ENCODE measurements at places on chromosomes 5 and 9. TPM values are rescaled to one million over a fixed set of nuclear protein-coding genes. Genes with fewer than 3 reads are reported as not detected.

GRCh38 chr5:133358271-133358670, 254.1 kb downstream of the FSTL4 start:
- DNase-seq = no peak

- no peak for DNase-seq
Measured at GRCh38 chr9:13141629-13142028, 137.9 kb downstream of the MPDZ start.

GRCh38 chr5:114686356-114686755, 324.5 kb downstream of the KCNN2 start:
- no peak for DNase-seq

GRCh38 chr5:25255128-25255527, 610.4 kb upstream of the CDH10 start:
- no peak for DNase-seq

DNA sequence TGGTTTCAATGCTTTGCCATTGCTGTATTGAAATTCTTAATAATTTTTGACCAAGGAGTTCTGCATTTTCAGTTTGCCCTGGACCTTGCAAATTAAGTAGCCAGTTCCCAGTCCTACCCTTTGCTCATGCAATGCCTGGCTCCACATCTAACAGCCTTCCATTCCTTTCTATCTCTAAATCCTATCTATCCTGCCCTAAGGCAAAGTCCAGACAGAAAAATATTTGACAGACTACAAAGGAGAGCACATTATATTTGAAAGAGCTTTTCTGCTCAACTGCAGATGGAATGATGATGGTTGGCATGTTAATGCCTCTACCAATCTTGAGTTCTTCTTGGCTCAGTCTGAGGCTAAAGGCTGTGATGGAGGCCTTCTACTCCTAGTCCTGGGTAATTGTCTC, 15.5 kb downstream of the SLC22A4 start:
- DNase-seq = no peak

- DNase-seq = no peak
Measured at GRCh38 chr5:58241389-58241788, 218.5 kb downstream of the PLK2 start.

- no peak for DNase-seq
Measured at GRCh38 chr5:178515776-178516503, 74.3 kb downstream of the COL23A1 start.

DNA sequence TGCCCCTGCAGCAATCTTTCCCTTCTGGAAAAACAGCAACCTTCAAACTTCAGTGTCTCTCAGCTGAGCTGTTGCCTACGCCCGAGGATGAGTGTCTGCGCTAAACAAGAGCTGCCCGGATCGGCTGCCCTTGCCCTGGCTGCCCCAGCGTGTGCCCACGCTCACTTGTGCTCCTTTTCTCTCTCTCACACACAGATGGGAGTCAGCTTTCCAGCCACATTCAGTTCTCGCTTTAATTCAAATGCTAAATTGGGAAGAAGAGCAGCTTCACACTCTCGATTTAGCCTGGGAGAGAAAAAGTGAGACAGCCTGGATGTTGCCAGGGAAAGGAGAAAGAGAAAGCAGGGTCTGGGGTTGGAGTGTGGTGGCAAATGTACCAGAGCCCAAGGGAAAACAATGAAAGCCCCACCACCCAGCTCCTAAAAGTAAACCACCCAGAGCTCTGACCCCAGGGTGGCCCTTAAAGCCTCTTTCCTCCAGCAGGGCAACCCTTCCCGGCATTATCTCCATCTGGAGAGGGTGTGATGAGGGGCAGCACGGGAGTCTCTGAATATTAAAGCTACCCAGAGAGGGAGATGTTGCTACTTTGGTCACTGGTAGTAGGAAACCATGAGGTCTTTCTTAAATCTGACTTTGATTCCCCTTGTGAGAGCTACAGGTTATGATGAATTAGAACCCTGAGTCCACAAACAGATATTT, 9.9 kb upstream of the EGR1 start:
- no peak for DNase-seq

DNA sequence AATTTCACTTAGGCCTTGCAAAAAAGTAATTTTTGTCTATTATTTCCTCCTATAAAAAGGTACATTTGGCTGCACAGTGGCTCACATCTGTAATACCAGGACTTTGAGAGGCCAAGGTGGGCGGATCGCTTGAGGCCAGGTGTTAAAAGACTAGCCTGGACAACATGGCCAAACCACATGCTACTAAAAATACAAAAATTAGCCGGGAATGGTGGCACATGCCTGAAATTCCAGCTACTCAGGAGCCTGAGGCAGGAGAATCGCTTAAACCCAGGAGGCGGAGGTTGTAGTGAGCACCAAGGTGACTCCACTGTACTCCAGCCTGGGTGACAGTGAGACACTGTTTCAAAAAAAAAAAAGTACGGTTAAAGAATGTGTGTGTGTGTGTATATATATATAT, 15.7 kb downstream of the NUP155 start:
- no peak for DNase-seq

GRCh38 chr5:180137401-180138213, 66.0 kb upstream of the RNF130 start:
- no peak for DNase-seq

DNA sequence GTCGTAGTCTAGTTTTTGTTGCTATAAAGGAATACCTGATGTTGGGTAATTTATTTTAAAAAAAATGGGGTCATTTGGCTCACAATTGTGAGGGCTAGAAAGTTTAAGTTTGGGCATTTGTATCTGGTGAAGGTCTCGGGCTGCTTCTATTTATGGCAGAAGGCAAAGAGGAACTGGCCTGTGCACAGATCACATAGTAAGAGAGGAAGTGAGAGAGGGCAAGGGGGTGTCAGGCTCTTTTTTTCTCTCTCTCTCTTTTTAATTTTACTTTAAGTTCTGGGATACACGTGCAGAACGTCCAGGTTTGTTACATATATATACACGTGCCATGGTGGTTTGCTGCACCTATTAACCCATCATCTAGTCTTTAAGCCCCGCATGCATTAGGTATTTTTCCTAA, 453.3 kb downstream of the DIRAS2 start:
- DNase-seq = no peak

- no peak for DNase-seq
Measured at GRCh38 chr5:149740866-149741459, 10.9 kb downstream of the PPARGC1B start.

- DNase-seq = no peak
Measured at GRCh38 chr5:1037671-1038416, 29.2 kb downstream of the NKD2 start.

GRCh38 chr9:132200706-132201105, 38.8 kb downstream of the NTNG2 start:
- DNase-seq = no peak

DNA sequence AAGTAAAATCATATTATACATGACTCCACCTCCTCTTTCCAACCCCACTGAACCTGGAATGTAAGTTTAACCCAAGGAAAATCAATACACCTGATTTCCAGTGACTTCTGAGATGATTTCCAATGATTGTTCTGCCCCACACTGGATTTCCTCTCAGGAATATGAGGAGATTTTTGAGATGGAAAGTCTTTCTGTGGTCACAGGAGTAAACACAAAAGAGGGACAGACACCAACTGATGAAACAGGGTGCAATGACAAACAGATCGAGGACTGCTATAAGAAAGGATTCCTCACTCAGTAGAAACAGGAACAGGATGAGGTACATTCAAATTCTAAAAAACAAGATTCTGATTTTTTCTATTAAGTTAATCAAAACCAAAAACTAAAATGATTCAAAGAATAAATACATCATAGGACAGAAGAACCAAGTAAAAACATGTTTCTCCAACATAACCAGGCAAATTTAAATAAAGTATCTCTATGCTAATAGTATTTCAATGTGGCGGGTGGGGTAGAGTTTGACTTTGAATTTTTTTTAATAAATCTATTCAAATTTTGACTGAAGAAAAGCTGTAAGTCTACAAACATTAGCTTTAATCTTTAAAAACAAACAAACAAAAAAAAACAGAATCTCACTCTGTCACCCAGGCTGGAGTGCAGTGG, 42.1 kb downstream of the DTWD2 start:
- no peak for DNase-seq

- no peak for DNase-seq
Measured at GRCh38 chr5:83917261-83917908, 196.7 kb upstream of the HAPLN1 start.

- DNase-seq = no peak
Measured at GRCh38 chr9:38033941-38034340, 35.1 kb downstream of the SHB start.

DNA sequence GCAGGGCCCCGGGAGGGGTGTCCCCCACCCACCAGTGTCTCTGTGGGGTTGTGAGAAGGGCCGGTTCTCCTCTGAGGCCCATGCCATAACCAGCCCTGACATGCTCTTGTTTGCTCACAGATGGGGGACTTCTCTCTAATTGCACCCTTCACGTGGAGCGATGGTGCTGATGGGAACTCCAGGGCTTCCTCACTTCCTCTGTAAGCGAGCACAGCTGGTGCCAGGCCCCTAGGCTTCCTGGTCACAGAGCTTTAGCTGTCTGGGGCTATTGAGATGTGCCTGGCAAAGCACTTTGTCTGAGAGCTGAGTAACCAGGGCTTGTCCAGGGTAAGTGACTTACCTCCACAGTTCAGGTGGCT, 36.4 kb downstream of the PHF2 start:
- no peak for DNase-seq

DNA sequence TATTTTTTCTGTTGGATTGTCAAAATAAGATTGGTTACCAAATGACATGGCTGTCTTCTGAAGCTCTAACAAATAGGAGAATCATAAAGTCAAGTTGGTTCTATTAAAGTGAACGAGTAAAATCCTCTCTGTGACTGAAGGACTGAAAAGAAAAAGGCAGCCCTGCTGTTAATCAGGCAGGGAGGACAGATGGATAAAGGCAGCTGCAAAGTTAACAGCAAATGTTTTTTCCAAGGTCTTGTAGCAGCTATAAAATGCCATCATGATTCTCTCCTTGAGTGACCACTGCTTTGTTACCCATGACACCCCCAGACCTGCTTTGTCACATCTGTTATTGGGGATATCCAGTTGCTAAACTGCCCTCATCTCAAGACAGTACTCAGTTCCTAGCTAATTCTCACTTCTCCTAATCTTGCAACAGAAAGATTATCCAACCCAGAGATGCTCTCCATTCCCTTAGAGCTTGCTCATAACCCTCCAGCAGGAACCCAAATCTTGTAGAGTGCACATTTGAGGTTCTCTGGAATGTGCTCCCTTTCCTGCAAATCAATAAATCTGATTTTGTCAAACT, 89.7 kb upstream of the PARP8 start:
- no peak for DNase-seq

- DNase-seq = no peak
Measured at GRCh38 chr5:17180864-17181723, 36.3 kb upstream of the BASP1 start.

DNA sequence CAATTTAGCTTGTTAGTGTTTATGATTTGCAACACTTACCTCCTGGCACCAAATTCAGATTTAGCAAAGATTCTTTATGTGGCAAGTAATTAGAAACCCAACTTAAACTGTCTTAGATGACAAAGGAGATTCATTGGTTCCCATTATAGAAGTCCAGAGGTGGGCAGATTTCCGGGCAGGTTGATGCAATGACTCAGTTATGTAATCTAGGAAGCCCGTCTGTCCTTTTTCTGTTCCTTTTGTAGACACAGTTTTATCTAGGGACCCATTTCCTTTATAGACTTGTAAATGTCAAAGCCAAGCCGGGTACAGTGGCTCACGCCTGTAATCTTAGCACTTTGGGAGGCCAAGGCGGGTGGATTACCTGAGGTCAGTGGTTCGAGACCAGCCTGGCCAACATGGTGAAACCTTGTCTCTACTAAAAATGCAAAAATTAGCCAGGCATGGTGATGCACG, 20.3 kb upstream of the ANKRD33B start:
- no peak for DNase-seq

GRCh38 chr9:70315389-70315788, 56.6 kb downstream of the SMC5 start:
- DNase-seq = no peak

DNA sequence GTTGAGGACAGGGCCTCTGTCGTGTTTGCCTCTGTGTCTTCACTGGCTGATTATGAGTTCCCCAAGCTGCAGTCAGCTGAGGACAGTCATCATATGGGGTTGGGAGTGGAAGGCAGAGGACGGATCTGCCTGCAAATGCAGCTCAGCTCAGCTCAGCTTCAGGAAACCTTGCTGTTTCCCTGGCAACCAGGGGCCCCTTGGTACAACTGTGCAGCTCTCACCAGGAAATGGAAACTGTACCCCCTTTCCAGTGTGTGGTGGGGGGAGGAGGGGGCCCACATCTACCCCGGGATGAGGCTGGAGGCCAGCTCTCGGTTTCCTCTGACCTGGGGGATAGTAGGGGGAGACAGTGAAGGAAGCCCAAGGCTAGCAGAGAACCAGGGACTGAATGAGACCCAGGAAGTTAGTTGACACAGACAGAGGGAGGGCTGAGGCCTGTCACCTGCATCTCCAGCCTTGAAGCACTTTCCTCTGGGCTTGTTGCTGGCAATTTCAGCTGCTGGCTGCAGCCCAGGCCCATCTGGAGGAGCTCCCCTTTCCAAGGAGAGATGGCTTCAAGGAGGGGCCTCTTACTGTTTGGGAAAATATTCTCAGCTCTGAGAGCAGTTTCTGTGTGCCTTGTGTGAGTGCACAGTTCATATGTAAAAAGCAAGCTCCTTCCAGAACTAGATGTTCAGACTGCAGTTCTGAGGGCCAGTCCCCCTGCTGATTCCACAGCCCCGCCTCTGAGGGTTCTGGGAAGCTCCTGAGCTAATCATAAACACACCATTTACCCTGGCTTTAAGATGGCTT, 6.9 kb downstream of the ANXA6 start:
- DNase-seq = no peak

- DNase-seq = no peak
Measured at GRCh38 chr5:111299831-111300432, 75.7 kb downstream of the CAMK4 start.

- no peak for DNase-seq
Measured at GRCh38 chr9:38196714-38197113, 127.7 kb upstream of the SHB start.

DNA sequence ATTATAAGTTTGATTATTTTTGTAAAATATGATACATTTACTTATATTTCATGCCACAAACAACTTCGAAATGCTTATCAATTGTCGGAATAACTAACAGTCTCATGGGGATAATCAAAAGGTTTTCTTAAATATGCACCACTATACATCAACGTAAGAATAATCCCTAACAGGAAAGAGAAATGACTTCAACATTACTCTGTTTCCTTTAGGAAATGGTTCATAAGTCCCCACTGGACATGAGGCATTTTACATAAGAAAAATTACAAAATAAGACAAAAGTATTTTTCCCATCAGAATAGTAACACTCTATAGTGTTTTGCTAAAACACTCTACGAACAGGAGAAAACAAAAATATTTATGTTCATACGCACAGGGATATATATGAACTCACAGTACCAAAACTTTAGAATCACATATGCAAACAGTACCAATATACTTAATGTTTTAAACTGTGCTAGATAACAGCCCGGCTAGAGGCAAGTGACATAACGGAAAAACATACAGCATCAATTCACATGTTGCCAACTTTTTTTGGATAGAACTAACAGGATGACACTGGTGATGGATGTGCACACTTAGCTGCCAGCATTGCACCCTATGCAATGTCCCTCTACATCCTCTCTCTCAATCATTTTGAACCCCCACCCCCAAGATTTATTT, 120.5 kb downstream of the NFIB start:
- DNase-seq = no peak

GRCh38 chr5:154351566-154351965, 94.2 kb upstream of the SAP30L start:
- DNase-seq = no peak

GRCh38 chr9:13557746-13558145, 278.3 kb upstream of the MPDZ start:
- DNase-seq = no peak

Gene SOX30
- total RNA-seq = not detected

Gene MPDZ
- total RNA-seq = 46.2 TPM

Gene PCDHGA6
- 2.0 TPM for total RNA-seq

Gene SPATA6L
- total RNA-seq = not detected

Gene GPX8
- 27.9 TPM for total RNA-seq

Gene PCDHB7
- total RNA-seq = 7.6 TPM
